ENCODE measurements at places on chromosomes 11 and 22.
A peak's percentile ranks its signal among the peaks of the same experiment; 100 is the strongest.

GRCh38 chr22:44291674-44292360 lies 20.9 kb downstream of the SHISAL1 start:
- no peak for DNase-seq

- no peak for DNase-seq
Measured at GRCh38 chr11:128424271-128424711, 163.1 kb downstream of the ETS1 start.

DNA sequence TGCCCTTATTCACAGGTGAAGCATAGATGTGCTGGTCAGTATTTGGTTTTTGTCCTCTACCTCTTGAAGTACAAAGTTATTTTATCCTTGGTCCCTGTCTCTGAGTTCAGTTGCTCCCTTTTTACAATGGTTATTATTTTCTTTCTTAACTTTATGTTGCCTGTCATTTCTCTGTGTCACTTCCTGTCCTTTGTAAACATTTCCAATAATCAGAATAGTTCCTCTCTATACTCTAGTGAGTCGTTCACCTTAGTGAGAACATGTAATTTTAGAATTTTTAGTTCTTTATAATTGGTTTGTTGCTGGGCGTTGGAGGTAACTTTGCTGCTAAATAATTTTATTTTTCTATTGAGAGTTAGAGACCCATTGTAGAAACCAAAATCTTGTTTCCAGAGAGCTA lies 16.0 kb downstream of the CSTPP1 start:
- DNase-seq = no peak

DNA sequence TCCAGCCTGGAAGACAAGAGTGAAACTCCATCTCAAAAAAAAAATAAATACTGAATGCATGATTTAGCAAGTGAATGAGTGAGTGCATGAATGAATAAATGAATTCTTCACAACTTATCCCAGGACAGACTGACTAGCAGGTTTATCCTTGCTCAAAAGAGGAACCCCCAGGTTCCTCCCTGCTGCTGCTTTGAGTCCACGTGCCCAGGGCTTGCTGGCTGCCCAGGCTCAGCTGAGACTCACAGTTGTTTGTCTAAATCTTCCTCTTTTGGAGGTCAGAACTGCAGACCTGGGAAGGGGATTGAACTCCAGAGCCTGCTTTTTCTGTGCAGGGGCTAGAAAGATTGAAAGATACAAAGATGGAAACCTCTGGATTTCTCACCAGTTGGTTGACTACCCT lies 117.4 kb upstream of the TMEM45B start:
- DNase-seq = no peak

DNA sequence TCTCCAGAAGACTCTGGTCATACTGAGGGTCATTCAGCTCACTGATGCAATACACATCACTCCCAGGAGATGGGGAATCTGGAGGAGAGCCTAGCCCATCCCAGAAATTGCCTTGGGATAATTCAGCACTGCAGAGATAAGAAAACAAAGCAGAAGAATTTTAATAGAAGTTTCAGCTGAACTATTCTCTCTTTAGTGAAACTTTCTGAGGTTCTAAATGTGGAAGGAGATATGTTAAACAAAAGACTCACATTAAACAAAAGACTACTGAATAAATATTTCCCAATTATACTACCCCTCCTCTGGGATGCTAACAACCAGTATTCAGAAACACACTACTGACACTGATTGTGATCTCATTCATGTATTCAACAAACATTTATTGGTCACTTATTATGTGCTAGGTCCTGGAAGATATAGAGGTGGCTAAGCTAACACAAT lies 47.8 kb downstream of the C2CD3 start:
- no peak for DNase-seq

- DNase-seq = no peak
Measured at GRCh38 chr11:43404836-43405479, 46.2 kb downstream of the TTC17 start.

GRCh38 chr11:1297011-1297575 lies 12.3 kb downstream of the TOLLIP start:
- DNase-seq = no peak

DNA sequence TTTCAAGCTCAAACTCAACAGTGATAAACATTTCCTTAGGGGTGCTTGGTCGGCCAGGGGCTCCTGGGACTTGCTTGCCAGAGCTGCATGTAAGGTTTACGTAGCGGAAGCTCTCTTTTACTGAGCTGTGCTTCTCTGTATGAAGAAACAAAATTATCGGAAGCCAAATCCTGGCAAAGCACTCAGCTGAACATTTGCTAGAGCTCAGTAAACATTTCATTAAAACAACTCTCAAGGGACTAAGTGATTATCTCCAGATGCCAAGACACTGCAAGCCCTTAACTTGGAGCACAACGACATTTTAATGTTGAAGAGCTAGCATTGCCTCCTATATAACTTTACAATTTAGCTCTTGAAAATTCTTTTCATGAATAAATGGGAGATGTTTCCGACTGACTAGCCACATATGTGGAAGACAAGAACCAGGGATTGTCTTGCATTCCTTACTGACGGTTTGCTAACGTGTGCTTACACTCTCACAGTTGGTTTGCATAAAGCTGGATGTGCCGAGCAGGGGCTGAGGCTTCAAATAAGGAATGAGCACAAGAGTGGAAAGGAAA lies 43.4 kb downstream of the SCUBE2 start:
- DNase-seq = no peak

GRCh38 chr11:19395050-19395449 lies 154.3 kb upstream of the E2F8 start:
- no peak for DNase-seq

GRCh38 chr22:49678137-49678841 lies 149.4 kb downstream of the BRD1 start:
- DNase-seq = no peak

DNA sequence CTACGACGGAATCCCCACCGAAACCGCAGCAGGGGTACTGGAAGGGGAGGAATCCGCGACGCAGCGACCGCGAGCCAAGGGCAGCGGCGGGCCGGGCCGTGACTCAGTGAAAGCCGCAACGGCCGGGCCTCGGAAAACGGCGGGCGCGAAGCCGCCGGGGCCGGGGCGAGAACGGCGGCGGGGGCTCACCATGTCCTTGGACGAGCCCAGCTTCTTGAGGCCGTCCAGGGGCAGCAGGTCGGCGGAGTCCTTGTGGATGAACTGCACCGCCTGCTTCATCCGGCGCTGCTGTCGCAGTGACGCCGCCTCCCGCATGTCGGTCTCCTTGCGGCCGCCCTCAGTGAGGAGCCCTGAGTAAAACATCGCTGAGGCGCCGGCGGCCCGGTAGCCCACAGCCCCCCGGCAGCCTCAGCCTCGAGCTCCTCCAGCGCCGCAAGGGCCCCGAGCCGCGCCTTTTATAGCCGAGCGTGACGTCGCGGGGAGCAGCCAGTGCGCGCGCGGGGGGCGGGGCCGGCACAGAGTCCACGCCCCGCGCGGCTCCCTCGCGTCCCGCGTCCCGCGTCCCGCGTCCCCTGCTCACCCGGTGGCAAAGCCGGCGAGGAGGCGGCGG lies at the start of gene NRIP3:
NRIP3 (minus strand) TSS at position 429 of the 610 bp plus-strand sequence; CDS start at position 363, 66 bp downstream.
- DNase-seq = peak; percentile 36
